ENCODE measurements at places on chromosomes 6 and 20.

GRCh38 chr6:137401088-137401487, 93.1 kb downstream of the OLIG3 start:
- DNase-seq: no peak

DNA sequence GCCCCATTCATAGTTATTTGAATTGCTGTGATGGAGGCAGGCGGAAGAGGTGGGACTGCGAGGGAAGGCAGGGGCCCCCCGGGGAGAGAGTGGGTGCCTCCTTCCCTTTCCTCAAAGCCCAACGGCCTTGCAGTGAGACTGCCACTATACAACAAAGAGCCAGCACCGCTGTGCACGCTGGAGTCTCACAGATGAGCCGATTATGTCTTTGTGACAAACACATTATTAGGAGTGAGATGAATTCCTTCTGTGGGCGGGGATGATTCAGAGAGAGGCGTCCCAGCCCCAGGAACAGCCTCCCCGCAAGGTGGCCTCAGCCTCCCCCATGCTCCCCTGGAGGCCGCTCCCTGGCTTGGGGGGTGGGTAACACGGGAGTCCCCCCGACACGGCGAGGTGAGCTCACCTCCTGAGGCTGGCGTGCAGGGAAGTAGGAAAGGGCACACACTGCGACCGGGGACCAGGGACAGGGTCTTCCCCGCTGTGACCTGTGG, 26.7 kb downstream of the NTSR1 start:
- DNase-seq: peak; percentile 40

DNA sequence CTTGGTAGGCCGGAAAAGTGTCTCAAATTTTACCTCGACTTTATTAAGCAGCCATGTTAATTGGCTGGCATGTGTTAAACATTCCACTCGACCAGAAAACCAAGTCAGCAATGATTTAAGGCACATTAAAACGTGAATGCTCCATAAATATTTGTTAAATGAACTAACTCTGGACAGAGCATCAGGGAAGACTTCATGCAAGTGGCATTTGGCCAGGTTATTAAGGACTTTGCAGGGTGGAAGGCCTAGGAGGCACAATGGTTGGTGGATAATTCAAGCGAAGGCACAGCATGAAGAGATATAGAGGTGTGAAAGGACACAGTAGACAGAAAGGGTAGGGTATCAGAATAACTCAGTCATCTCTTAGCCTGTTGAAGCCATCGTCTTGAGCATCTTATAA, 23.0 kb downstream of the ELOVL5 start:
- DNase-seq: no peak

- DNase-seq: no peak
Observed at GRCh38 chr6:109406196-109406595, 23.9 kb upstream of the CD164 start.

GRCh38 chr6:28215425-28215824, 9.7 kb upstream of the ZSCAN9 start:
- DNase-seq: no peak

DNA sequence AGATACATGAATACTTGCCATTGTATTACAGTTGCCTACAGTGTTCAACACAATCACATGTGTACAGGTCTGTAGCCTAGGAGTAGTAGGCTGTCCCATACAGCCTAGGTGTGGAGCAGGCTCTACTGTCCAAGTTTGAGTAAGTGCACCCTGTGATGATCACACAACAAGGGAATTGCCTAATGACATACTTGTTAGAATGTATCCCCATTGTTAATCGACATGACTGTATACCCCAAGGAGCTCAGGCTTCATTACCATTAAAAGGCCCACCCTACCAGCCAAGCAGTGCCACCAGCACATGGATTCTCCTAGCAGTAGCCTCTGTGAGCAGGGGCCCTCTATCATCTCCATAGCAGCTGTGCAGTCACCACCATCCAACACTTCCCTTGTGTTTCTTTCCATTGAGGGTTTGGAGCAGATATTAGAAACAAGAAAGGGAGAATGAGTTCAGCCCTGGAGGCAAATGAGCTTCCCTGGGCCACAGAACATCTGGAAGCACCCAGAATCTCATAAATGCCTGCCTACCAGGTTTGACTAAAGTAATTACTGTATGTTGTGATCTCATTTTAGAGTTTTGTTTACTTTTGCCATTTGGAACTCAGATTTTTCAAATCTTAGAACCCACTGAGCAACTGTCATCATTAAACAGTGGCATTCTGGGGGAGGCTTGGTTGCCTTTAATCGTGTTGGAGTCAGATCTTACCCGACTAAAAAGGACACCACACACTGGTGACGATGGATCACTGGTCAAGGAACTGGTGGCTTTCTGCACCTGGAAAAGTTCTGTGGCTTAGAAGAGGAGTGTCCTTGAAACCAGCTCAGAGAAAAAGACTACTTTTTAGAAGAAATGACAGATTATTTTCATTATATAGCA, 104.9 kb downstream of the TULP4 start:
- DNase-seq: no peak

GRCh38 chr20:3661814-3662665, 1.2 kb downstream of the GFRA4 start:
- no peak for DNase-seq

- DNase-seq: no peak
Observed at GRCh38 chr6:24477070-24477469, 12.3 kb downstream of the GPLD1 start.

- no peak for DNase-seq
Observed at GRCh38 chr6:85455471-85456026, 5.7 kb downstream of the NT5E start.

DNA sequence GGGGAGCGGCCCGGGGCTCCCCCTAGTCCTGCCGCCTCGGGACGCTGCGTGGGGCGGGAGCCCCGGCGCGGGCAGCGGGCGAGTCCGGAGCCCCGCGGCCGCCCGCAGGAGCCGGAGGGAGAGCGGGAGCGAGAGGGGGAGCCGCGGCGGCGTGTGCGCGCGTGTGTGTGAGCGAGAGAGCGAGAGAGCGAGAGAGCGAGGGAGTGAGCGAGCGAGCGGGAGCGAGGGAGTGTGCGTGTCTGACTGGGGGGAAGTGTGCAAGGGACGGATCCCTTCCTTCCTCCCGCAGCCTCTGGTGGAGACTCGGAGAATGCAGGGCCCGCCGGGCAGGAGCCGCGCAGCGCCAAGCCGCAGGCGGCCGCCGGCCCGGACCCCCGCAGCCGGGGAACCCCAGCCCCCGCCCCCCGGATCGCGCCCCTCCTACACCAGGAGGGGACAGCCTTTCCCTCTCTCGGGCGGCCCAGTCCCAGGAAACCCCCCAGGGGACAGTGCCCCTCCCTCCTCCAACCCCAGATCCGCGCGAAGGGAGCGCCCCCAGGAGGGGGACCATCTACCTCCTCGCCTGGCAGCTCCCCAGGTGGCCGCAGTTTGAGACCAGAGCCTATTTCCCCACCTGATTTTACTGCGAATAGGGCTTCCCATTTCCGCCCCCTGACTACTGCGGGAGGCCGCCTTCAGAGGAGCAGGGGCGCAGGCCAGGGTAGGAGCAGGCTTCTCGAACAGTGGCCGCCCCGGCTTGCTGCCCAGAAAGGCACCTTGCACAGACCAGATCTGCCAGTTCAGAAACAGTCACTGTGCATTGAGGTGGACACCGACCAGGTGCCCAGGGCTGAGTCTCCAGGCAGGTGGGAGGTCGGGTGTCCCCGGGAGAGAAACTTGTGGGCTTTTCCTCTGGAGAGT, at the start of gene CDH22:
CDH22 (minus strand) TSS at position 241 of the 900 bp plus-strand sequence. CDS start 57,204 bp downstream, outside the sequence.
- DNase-seq: peak; percentile 22

DNA sequence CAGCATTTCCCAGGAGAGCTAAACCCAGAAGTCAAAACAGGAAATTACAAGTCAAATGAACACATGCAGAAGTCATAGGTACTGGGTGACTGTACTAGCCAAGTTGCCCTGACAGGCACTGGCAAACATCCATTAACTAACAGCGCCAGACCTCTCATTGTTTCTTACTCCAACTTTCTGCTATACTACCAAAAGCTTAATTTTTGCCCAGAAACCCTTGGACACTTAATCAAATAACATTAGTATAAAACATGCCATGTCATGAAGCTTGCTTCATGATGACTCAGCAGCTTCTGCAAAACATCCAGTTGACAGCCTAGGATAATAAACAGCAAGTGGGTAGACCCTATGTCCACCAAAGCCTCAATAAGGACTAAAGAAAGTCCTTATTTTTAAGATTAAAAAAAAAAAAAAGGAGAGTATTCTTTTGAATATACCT, 3.5 kb downstream of the NUP153 start:
- no peak for DNase-seq

GRCh38 chr6:157558049-157558448, 177.1 kb downstream of the ZDHHC14 start:
- no peak for DNase-seq

- DNase-seq: no peak
Observed at GRCh38 chr6:37392821-37393220, 39.0 kb downstream of the RNF8 start.

- no peak for DNase-seq
Observed at GRCh38 chr6:148179786-148180185, 162.9 kb upstream of the SASH1 start.

GRCh38 chr6:109008537-109009235, 86.0 kb downstream of the SESN1 start:
- peak; percentile 5 for DNase-seq

DNA sequence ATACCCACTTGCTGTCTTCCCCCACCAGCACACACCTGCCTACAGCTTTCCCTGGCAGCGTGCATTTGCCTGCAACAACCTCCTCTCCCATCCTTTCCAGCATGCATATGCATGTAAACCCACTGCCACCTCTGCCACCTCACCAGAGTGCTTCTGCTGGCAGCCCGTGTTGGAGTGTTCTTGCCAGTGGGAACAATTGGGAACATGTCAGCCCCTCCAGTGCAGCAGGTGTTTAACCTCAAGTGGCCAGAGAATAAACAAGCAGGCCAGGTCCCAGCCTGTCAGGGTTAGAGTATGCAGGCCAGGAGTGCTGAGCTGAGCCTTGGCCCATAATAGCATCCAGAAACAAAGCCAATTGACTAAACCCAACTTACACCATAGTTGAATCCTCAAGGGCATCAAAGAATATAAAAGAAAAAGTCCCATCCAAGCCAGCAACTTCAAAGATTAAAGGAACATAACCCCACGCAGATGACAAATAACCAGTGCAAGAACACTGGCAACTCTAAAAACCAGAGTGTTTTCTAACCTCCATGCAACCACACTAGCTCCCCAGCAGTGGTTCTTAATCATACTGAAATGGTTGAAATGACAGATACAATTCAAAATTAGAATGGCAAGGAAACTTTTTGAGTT, 1212.1 kb upstream of the CITED2 start:
- DNase-seq: no peak

GRCh38 chr20:63454731-63455567, 17.5 kb downstream of the KCNQ2 start:
- DNase-seq: no peak

- no peak for DNase-seq
Observed at GRCh38 chr6:170460641-170461040, 92.5 kb downstream of the PSMB1 start.

GRCh38 chr6:125855783-125856182, 65.0 kb downstream of the NCOA7 start:
- DNase-seq: no peak

GRCh38 chr6:127561660-127562059, 15.3 kb upstream of the C6orf58 start:
- DNase-seq: no peak

GRCh38 chr6:76702187-76702586, 629.7 kb upstream of the IMPG1 start:
- no peak for DNase-seq

DNA sequence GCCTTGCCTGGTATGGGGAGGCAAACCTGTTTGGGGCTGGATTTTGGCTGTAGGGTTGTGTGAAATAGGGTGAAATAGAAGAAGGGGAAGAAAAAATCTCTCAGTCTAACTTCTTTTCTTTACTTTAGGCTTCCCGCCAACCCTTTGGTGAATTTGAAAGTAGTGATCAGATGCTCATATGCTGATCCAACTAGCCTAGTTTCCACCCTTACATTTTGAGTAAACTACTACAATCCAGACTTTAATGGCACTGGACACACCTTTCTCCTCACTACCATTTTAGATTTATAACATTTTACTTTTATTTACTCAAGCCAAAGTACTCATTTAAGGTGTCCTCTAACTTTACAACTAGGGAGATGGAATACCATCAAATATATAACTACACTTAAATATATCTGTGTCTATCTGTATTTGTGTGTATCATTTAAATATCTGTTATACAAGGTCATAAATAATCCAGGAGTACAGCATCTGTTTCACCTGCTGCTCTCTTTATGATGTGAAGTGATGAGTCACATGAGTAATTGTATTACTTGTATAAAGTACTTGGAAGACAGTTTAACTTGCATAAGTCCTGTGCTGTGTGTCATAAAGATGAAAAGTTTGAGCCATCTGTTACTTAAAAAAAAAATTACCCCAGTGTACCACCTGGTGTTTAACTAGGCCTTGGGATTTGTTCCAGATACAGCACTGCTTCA, 172.1 kb downstream of the CDKAL1 start:
- DNase-seq: no peak

GRCh38 chr6:79257381-79258205, 23.1 kb upstream of the HMGN3 start:
- no peak for DNase-seq

DNA sequence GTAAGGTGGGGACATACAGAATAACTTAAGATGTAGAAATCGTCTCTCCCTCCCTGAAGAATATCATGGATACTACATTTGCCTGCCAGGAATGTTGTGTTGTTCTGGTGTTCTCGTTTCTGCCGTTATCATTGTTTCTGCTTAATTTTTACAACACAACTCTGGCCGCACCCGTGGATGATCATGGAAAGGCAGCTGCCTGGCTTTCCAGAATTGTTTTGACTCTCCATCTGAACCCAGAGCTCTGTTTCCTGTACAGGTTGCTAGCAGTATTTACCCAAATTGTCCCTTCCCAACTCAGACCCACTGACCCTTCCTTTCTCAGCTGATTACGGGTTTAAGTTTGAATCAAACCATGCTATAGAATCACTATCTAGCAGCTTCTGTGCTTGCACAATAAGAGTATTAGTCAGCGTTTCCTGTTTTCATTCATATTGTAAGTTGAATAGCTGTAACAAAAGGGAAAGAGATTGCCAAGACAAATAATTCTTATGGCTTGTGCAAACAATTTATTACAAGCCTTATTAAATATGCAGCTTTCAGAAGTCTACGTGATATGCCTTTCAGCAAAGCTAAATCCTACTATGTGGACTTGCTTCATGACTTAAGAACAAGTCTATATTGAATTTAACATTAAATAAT, 139.0 kb downstream of the MTHFD1L start:
- no peak for DNase-seq

GRCh38 chr20:48866936-48867335, 39.1 kb upstream of the PREX1 start:
- no peak for DNase-seq

- DNase-seq: peak; percentile 28
Observed at GRCh38 chr20:49699200-49699992, 14.3 kb downstream of the B4GALT5 start.

DNA sequence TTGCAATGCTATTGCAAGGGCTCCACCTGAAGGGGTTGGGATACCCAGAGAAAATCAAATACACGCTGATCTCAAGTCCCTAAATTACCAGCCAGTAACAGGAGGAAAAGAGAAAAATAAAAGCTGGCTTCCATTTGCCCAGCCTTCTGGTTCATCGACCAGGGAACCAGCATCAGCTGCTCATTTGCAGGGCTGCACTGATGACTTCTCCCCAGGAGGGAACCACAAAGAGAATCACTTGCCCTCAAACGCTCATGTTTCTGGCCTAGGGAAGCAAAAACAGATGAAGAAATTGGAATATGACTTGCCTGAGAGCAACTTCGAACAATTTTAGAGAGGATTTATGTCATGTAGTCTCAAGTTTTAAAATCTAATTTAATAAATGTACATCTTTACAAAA, 119.7 kb downstream of the SH3BGRL2 start:
- no peak for DNase-seq
